Stimulated activated CD4-positive, alpha-beta T cell treated with anti-CD3 and anti-CD28 coated beads, Interleukin-15, amount 100 ng/mL, for 1 hour (primary cell): ENCODE measurements at places on chromosomes 12 and 14.

GRCh38 chr12:77070800-77071449 lies 5.6 kb upstream of the E2F7 start:
- no peak for DNase-seq

DNA sequence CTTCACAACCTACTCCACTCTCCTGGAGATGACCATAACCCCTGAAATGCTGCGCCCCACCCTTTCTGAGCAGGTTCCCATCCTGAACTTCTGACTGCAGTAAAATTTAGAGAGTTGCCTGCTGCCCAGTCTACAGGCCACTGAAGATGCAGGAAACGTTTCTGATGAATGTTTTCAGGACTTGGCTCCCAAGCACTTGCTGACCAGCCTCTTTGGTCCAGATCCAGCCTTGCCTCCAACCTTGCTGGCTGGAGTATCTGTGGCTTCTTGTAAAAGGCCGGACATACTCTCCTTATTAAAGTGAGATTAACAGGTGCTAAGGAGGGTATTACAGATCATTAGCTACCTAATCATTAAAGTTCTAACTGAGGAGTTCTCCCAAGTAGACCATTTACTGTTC lies 70.3 kb upstream of the STXBP6 start:
- no peak for DNase-seq

GRCh38 chr12:6384499-6385436 lies 806 bp downstream of the LTBR start:
- no peak for DNase-seq

- no peak for DNase-seq
These were observed 23.2 kb downstream of the NGDN start for GRCh38 chr14:23492618-23493272.

- no peak for DNase-seq
These were observed 170.7 kb upstream of the EEA1 start for GRCh38 chr12:93099792-93100191.

- no peak for DNase-seq
These were observed 99.4 kb upstream of the FRMD6 start for GRCh38 chr14:51552275-51552674.

GRCh38 chr12:29104516-29104915 lies 44.6 kb upstream of the FAR2 start:
- no peak for DNase-seq

- DNase-seq: no peak
These were observed 114.5 kb upstream of the RTL1 start for GRCh38 chr14:101017806-101018560.

- no peak for DNase-seq
These were observed 157.6 kb upstream of the MDGA2 start for GRCh38 chr14:47833011-47833410.

- DNase-seq: no peak
These were observed 122.8 kb downstream of the TTC7B start for GRCh38 chr14:90693413-90693812.

DNA sequence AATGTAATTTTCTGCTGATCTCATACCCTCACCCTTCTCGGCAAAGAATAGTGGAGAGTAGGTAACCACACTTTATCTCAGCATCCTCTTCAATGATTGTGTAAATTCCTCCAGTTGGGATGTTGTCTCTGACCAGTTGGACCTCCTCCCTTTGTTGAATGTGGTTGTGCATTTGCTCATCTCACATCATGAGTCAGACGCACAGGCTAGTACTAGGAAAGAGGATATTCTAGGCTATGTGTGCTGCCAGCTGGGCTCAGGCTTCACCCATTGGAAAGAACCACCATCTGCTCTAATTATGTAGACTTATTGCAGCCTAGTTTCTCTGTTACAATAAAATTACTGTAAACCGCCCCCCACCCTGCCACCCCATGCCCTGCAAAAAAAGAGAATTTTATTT lies 90.3 kb downstream of the LMO3 start:
- DNase-seq: no peak

GRCh38 chr12:22628228-22628627 lies 3.3 kb downstream of the ETNK1 start:
- DNase-seq: no peak

- no peak for DNase-seq
These were observed 4.7 kb upstream of the ITGB7 start for GRCh38 chr12:53211476-53212381.

DNA sequence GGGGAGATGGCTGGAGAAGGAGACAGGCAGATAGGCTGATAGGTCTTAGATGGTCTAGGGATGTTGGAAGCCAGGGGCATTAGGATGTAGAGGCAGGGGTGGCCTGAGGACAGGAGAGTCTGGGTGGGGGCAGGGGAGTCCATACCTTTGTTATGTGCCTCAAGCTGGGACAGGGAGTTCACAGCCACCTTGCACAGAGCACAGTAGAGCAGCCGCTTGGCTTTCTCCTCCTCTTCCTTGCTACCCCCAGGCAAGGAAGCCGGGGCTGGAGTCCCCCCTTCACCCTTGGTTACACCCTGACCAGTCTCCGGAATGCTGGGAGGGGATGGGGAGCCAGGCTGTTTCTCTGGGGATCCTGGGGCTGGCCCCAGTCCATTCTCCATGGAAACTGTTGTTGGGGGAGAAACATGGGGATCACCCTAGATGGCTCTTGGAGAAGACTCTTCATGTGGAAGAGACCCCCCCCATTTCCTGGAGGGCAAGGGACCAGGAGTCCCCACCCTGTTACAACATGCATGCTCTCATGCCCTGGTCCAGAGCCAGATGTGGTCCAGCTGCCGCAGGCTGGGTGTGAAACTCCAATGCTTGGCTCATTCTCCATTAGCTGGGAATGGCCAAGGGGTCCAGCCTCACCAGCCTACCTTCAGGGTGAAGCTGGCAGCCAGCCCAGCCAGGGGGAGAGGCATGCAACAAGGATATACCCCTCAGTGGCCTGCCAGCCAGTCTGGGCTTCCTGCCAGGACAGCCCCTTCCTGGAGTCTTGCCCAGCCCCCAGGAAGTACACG lies 7.2 kb upstream of the GPR84 start:
- DNase-seq: no peak

DNA sequence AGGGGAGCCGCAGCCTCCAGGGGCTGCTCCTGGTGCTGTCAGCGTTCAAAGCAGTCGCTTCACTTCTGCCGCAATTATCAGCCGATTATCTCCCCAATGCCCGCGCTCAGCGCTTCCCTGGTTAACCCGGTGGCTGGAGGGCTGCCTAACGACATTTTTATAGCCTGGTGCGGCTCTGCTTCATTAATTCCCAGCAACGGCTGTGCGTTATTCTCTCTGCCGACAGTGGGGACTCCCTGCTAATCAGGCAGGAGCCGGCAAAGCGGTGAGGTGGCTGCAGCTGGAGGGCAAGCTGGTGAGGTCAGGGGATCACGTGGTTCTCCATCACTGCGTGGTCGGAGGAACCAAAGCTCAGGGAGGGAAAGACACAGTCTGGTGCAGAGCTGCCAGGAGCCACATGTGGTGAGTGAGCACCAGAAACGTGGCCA lies 62.9 kb downstream of the GLRX5 start:
- no peak for DNase-seq

- DNase-seq: no peak
These were observed 339.3 kb downstream of the EGLN3 start for GRCh38 chr14:33611405-33612196.

DNA sequence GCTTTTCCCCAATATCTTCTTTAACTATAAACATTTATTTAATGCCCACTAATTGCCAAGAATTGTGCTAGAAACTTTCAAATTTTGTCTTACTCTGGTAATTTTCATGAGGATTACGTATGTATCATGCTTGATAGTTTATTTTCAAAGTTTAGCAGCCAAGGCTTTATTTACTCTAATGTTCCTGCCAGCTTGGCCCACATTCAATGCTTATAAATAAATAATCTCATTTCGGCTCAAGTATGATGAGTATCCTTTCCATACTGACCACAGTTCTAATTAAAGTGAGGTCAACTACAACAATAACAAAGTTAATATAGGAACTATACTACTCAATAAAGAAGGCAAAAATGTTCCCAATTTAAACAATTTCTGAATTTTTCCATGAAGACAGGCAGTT lies 259.2 kb downstream of the MED13L start:
- DNase-seq: no peak

DNA sequence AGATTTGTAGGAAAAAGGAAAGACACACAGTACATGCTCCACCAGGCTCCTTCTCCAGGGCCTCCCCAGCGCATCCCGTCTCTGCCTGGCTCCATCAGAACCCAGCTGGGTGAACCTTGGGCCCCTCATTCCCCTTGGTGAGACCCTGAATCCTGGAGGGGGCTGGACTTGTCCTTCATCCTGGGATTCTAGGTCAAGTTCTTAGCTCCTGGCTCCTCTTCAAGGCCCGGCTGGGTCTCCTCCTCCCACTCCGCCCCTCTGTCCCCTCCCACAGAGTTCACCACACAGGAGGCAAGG lies 49.2 kb downstream of the PSMA6 start:
- DNase-seq: no peak

DNA sequence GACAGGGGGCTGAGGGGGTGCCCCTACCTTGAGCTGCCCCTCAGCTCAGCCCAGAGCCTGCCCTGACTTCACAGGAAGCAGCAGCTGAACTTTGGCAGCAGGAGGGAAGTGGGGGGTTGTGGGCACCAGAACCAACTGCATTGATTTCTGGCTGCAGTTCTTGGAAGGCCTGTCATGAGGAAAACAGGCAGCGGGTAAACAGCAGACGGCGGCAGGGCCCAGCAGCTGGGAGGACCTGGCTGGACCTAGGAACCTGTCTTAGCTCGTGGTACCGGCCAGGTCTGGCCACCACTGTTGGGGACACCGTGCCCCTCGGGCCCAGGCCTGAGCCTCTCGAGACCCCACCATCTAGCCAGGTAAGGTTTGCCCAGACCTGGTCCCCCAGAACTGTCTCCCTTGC lies 154.2 kb upstream of the MYL2 start:
- no peak for DNase-seq

GRCh38 chr12:66605293-66605692 lies 73.6 kb downstream of the GRIP1 start:
- no peak for DNase-seq

DNA sequence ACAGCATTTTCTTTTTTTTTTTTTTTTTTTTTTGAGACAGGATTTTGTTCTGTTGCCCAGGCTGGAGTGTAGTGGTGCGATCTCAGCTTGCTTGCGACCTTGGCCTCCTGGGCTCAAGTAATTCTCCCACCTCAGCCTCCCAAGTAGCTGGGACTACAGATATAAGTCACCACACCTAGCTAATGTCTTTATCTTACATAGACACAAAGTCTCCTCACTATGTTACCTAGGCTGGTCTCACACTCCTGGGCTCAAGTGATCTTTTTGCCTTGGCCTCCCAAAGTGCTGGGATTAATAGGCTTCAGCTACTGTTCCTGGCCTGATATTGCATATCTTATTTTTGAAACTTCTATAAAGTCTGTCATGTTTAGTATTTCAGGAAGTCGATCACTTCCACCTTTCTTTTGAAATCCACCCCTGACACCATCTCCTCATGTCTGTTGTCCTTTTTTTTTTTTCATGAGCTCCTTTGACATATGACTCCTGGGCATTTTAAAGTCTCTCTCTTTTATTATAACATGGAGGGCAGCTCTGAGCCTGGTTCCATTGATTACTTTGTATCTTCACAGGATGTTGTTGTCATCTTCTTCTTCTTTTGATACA lies 5.9 kb upstream of the A2ML1 start:
- no peak for DNase-seq

DNA sequence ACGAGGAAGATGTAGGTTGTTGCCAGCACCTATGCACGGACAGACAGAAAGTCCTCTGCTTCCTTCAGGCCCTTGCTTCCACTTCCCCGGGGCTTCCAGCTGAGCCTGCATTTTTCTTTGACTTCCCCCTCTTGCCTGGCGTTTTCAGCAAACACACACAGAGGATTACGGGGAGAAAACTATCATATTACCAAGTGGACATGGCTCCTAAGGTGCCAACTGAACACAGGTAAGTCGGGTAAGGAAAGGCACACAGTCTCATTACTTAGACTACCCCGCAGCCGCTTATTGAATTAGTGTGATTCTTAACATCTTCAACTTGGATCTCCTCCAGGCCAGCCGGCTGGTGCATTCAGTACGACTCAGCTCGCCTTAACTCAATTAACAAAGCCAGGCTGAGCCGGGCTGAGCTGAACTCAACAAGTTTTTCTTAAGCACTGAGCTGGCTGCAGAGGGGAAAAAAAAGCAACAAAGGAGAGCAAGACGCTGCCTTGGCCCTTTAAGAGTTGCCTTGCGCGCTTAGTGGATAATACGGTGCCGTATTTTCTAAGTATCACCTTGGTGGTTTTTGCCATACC lies 19.2 kb upstream of the MAP1LC3B2 start:
- DNase-seq: no peak

DNA sequence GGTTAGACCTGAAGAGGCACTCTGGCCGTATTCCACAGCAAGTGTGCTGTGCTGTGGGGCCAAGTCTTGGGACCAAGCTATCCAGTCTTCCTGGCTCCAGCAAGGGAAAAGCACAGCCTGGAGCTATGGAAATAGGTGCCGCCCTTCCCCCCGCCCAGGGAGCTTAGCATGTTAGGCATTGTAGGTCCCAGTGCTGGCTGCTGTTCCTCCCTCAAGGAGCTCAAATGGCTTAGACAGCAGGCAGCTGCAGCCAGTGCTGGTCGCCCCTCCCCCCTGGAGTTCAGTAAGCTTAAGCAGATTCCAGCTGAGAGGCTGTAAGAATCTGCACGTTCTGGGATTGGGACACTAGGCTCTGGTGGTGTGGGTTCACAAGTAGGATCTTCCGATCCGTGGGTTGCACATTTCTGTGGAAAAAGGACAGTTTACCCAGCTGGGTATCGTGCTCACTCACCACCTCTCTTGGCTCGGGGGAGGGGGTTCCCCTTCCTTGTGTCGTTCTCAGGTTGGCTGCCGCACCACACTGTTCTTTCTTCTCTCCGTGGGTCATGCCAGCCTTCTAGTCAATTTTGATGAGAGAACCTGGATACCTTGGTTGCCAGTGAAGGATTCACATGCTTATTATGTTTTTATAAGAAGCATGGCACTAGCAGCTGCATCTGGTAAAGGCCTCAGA lies 127.3 kb downstream of the CNTN1 start:
- no peak for DNase-seq

GRCh38 chr14:72704502-72704901 lies 189.4 kb downstream of the DPF3 start:
- no peak for DNase-seq

- no peak for DNase-seq
These were observed 499.2 kb downstream of the CCER1 start for GRCh38 chr12:90455756-90456155.

DNA sequence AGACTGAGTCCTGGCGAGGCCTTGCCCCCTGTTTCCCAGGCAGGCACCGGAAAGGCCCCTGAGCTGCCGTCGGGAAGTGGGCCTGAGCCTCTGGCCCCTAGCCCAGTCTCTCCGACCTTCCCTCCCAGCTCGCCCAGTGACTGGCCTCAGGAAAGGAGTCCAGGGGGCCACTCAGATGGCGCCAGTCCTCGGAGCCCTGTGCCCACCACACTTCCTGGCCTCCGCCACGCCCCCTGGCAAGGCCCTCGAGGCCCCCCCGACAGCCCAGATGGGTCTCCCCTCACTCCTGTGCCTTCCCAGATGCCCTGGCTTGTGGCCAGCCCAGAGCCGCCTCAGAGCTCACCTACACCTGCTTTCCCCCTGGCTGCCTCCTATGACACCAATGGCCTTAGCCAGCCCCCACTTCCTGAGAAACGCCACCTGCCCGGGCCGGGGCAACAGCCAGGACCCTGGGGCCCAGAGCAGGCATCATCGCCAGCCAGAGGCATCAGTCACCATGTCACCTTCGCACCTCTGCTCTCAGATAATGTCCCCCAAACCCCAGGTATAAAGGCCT lies 10.9 kb downstream of the TNS2 start:
- no peak for DNase-seq
